ENCODE measurements at places on chromosomes 3 and 15. TPM values are rescaled to one million over a fixed set of nuclear protein-coding genes. Genes with fewer than 3 reads are reported as not detected.

DNA sequence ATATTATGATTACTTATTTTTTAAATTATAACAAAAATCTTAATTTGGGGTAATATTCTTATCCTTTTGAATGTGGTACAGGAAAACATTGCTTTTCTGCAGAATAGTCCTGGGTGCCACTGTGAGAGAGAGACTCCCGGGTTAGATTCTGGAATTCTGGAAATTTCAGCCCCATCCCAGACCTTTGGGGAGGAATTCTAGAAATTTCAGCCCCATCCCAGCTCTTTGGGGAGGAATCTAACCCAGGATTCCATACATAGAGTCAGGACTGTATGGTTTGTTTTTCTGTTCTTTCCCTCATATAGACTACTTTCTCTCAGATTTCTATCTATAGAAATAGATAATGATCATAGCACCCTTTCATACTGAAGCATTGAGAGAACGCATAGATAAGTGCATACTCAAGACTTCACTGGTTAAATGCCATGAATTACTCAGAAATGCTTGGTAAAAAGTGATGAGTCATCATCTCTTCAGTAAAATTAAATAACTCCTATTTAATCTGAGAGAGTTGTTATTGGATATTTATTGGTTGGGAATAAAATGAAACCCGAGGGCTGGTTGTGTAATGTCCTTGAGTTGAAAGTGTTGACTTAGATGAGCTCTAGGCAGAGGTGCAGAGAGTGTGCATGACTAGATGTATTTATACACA lies 8.3 kb downstream of the EIF2AK4 start:
- no peak overlapping the region for H3K27ac ChIP-seq
- H3K27me3 ChIP-seq: no peaks in the 10 kb centered on the region
- H3K36me3 ChIP-seq: peaks cover 70% of the 10 kb centered on the region
- H3K4me3 ChIP-seq: no peak overlapping the region

GRCh38 chr3:49035281-49035680 lies 6.1 kb upstream of the IMPDH2 start:
- H3K27me3 ChIP-seq: no peaks in the 10 kb centered on the region
- no peak for DNase-seq

- no peak for DNase-seq
- no peak overlapping the region for H3K27ac ChIP-seq
- H3K4me1 ChIP-seq: peaks cover 10% of the 10 kb centered on the region
- no peaks in the 10 kb centered on the region for H3K27me3 ChIP-seq
- no peaks in the 10 kb centered on the region for H3K36me3 ChIP-seq
- no peak overlapping the region for H3K4me3 ChIP-seq
Measured at GRCh38 chr3:159994182-159994581, 5.5 kb downstream of the IL12A start.

DNA sequence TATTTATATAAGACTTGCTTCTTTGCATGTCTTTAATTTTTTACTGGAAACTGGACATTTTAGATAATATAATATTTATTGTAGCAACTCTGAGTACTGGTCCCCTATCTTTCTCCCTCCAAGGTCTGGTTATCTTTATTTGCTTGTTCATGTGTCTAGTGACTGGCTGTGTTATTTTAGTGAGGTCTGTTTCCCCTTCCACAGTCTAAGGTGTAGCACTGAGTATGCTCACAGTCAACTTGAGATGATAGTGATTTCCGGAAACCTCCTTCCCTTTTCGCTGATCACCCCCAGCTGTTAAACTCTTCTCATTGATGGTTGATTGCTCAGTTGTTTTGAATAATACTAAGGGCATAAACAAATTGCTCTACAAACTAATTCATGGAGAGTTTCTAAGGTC lies 37.0 kb downstream of the PCNP start:
- no peaks in the 10 kb centered on the region for H3K36me3 ChIP-seq
- no peak overlapping the region for H3K27ac ChIP-seq
- H3K4me1 ChIP-seq: no peaks in the 10 kb centered on the region
- H3K27me3 ChIP-seq: no peaks in the 10 kb centered on the region

DNA sequence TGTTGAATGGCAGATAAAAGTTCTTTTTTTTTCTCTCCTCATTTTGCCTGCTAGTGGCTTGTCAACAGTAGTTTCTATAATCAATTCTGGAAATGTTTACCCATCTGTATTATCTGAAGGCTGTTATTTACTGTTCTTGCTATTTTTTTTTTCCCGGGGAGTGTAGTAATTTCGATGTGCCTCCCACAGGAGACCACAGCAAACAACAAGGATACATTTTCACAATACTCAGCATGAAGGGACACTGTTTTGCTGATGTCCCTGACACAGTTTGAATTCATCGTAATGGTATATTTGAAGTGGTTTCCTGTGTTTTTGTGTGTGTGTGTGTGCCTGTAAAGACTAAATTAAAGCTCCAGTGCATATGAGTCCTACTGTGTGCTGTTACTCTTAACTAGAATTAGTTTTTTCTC lies 92.1 kb upstream of the ICE2 start:
- H3K27ac ChIP-seq: no peak overlapping the region
- peaks cover 25% of the 10 kb centered on the region for H3K4me1 ChIP-seq
- no peaks in the 10 kb centered on the region for H3K27me3 ChIP-seq

- H3K4me3 ChIP-seq: no peak overlapping the region
- H3K4me1 ChIP-seq: no peaks in the 10 kb centered on the region
- H3K27ac ChIP-seq: no peak overlapping the region
- no peak for DNase-seq
- no peaks in the 10 kb centered on the region for H3K36me3 ChIP-seq
- H3K27me3 ChIP-seq: no peaks in the 10 kb centered on the region
Measured at GRCh38 chr15:28026764-28027713, 72.1 kb downstream of the OCA2 start.

- no peak for DNase-seq
- no peak overlapping the region for H3K27ac ChIP-seq
- H3K36me3 ChIP-seq: no peaks in the 10 kb centered on the region
- H3K4me1 ChIP-seq: no peaks in the 10 kb centered on the region
- H3K4me3 ChIP-seq: no peak overlapping the region
- no peaks in the 10 kb centered on the region for H3K27me3 ChIP-seq
Measured at GRCh38 chr3:22542311-22542710, 660.8 kb upstream of the UBE2E2 start.

DNA sequence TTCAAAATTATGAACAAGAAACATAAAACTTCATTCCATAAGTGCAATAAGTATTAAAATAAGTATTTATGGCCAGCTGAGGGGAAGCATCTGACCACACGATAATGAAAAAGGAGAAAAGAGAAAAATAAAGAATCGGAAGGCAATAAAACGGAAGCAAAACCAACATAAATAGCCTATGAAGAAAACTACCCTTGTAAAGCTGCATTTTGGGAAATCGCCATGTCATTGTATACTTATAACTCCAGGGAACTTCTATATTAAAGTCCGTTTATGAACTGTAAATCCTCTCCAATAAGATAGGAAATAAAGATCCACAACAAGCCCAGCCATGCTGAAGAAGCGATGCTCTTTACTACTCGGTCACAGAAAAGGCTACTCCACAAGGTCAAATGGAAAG lies 47.7 kb downstream of the MORC1 start:
- no peaks in the 10 kb centered on the region for H3K36me3 ChIP-seq
- H3K4me1 ChIP-seq: peaks cover 7% of the 10 kb centered on the region
- no peak overlapping the region for H3K27ac ChIP-seq
- no peak overlapping the region for H3K4me3 ChIP-seq
- no peak for DNase-seq
- H3K27me3 ChIP-seq: no peaks in the 10 kb centered on the region

DNA sequence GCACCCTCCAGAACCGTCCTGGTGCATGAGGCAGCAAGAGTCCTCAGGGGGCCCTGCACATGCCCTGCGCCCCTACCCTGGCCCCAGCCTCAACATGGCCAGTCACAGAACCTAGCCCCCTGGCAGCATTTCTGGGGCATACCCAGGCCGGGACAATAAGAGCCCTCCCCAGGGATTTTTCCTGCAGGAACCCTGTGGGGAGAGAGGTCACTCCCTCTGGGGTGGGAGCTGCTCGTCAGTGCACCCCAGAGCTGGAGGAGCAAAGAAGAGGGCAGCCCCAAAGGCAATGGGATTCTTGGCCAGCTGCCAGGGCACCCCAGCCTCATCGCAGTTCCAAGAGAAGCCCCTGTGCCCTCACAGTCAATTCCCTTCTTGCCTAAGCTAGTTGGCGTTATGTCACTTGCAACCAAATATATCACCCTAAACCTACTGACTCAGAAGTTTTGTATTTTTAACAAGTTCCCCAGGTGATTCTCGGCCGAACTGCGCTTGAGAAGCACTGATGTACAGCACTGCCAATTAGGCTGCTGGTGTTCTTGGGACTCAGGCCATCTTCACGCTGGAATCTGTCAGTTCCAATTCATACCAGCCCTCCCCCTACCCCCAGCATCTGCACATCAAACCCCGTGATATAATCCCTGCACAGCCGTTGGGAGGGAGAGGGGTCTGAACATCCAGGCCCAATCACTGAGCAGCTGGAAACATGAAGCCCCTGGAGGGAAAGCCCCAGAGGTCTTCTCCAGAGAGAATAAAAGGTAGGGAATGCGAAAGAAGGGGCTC lies 87.5 kb upstream of the PRR20G start:
- no peaks in the 10 kb centered on the region for H3K4me1 ChIP-seq
- H3K4me3 ChIP-seq: no peak overlapping the region
- H3K27me3 ChIP-seq: no peaks in the 10 kb centered on the region
- no peak overlapping the region for H3K27ac ChIP-seq

DNA sequence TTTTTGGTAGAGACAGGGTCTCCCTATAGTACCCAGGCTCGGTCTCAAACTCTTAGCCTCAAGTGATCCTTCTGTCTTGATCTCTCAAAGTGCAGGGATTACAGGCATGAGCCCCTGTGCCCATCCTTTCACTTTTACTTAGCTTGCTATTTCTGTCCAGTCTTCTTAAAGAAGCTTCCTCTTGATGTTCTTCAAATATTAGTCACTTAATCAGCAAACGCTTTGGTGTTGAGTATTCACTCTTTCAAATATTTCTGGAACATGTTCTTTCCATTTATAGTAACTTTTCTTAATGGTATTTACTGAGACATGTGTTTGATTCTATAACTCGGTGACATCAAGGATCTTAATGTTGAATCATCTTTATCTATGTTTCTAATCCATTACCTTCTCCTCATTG lies 122.1 kb downstream of the CNTN6 start:
- no peaks in the 10 kb centered on the region for H3K27me3 ChIP-seq
- H3K4me1 ChIP-seq: no peaks in the 10 kb centered on the region
- no peak for DNase-seq
- no peaks in the 10 kb centered on the region for H3K36me3 ChIP-seq

DNA sequence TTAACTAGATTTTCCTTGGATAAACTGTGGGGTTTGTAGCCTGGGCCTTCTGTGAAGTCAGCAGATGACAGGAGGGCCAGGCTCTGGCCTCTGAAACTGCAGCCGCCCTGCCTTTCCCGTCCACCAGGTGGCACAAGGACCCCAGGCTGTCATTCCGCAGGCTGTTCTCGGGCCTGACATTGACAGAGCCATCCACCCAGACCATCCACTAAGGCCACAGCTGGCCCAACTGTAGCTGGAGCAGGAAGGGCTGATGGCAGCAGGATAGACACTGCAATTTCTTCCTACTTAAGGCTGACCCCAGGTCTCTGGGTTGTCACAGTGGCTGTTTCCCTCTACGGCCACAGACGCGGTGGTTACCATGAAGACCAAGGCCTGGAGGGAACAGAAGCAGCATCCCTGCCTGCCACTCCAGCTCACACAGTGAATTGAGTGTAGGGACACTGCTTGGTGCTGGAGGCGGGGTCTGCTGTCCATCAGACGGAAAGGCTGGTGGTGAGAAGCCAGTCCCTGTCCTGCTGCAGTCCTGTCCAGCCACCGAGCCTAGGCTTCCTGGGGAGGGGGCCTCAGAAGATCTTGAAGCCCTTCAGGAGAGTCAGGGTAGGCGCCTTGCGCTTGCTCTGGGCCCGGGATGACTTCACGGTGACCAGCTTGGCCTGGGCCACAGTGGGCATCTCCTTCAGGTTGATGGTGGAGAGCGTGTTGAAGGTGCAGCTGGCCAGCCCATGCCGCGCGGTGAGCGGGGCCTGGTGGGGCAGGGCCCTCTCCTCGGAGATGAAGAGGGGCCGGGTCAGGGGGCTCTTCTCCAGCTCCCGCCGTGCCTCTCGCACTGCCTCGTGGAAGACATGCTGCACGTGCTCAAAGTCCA lies 9.4 kb downstream of the SLC51B start:
- H3K36me3 ChIP-seq: peaks cover 36% of the 10 kb centered on the region
- peaks cover 29% of the 10 kb centered on the region for H3K4me1 ChIP-seq
- no peaks in the 10 kb centered on the region for H3K27me3 ChIP-seq

GRCh38 chr3:79885407-79885806 lies 117.6 kb upstream of the ROBO1 start:
- no peaks in the 10 kb centered on the region for H3K4me1 ChIP-seq
- no peak overlapping the region for H3K4me3 ChIP-seq
- no peak for DNase-seq
- no peaks in the 10 kb centered on the region for H3K36me3 ChIP-seq
- H3K27me3 ChIP-seq: no peaks in the 10 kb centered on the region

GRCh38 chr3:14413381-14414071 lies 11.1 kb downstream of the SLC6A6 start:
- peak; percentile 79 for DNase-seq
- H3K4me3 ChIP-seq: no peak overlapping the region
- H3K4me1 ChIP-seq: peaks cover 75% of the 10 kb centered on the region
- H3K36me3 ChIP-seq: peaks cover 31% of the 10 kb centered on the region

DNA sequence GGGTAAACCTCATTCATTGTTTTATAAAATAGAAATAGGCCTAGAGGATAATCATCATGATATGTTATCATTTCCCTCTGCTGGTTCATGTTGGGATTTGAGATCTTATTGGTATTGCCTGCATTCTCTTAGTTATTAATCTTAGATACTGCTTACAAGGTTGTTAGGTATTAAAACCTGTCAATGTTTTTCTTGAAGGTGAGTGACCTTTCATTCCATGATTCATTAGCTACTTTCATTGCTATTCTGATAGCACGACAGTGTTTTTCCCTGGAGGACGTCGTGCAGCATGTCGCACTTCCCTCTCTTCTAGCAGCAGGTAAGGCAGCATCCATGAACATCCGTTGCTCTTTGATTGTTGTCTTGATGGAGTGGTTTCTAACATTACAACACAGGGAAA lies 17.1 kb downstream of the P2RY12 start:
- no peak for DNase-seq
- H3K27me3 ChIP-seq: no peaks in the 10 kb centered on the region
- H3K4me1 ChIP-seq: no peaks in the 10 kb centered on the region
- no peak overlapping the region for H3K27ac ChIP-seq

DNA sequence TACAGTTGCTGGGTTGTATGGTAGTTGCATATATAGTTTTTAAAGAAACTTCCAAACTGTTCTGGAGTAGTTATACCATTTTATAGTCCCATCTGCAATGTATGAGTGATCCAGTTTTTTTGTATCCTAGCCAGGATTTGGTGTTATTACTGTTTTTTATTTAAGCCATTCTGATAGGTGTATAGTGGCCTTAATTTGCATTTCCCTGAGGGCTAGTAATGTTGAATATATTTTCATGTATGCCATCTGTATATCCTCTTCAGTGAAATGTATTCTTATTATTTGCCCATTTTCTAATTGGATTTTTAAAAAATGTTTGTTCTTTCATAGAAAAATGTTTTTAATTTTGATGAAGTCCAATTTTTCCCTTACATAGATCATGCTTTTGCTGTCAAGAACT lies 29.2 kb downstream of the PXK start:
- no peaks in the 10 kb centered on the region for H3K36me3 ChIP-seq
- H3K4me1 ChIP-seq: no peaks in the 10 kb centered on the region
- no peaks in the 10 kb centered on the region for H3K27me3 ChIP-seq
- no peak for DNase-seq
- H3K4me3 ChIP-seq: no peak overlapping the region
- H3K27ac ChIP-seq: no peak overlapping the region

- H3K27me3 ChIP-seq: no peaks in the 10 kb centered on the region
- H3K4me1 ChIP-seq: peaks cover 38% of the 10 kb centered on the region
- peak overlapping the region; percentile 90 for H3K27ac ChIP-seq
- no peak for DNase-seq
- H3K4me3 ChIP-seq: peak overlapping the region; percentile 20
Measured at GRCh38 chr3:119637679-119638477, 22.5 kb downstream of the POPDC2 start.

Gene CASR
- total RNA-seq: not detected

Gene MUC13
- total RNA-seq: 0.18 TPM

Gene SLC28A2
- 0.21 TPM for total RNA-seq

Gene RASL12
- total RNA-seq: 21.5 TPM

Gene UBL7
- 40.2 TPM for total RNA-seq

Gene HYAL1
- 58.2 TPM for total RNA-seq

Data from lower lobe of right lung (tissue), 2 donors.